Fibroblast of lung (primary cell): ENCODE measurements at places on chromosomes 2 and 18.

- no peak for DNase-seq
Observed at GRCh38 chr2:205964111-205964761, 121.7 kb downstream of the INO80D start.

DNA sequence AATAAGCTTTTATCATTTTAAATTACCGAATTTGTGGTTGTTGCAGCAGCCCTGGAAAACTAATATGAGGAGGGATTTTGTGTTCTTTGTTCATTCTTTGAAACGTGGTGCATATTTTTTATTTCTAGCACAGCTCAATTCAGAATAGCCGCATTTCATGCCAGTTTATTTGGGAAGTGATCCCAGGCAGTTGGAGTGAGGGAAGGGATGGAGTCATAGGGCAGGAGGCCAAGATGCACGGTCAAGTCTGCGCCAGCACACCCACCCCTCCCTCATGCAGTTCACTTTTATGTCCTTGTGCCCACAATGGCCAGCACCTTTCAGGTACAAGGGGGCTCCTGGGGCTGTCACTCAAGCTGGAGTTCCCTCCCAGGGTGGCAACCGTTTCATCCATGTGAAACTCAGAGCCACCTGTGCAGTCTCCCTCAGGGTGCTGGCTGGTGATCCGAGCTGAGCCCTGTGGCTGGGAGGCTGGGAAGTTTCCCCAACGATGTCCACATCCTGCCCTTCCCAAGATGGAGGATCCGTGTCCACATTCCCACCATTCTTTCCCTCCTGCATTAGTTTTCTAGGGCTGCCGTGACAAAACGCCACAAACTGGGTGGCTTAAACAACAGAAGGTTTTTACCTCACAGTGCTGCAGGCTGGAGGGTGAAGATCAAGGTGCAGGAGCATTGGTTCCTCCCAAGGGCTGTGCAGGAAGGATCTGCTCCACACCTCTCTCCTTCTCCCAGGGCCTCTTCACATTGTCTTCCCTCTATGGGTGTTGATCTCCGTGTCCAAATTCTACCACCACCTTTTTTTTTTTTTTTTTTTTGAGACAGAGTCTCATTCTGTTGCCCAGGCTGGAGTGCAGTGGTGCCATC is 68.5 kb upstream of the ITGA6 start:
- peak; percentile 22 for DNase-seq

GRCh38 chr2:168165985-168166901 is 81.2 kb downstream of the STK39 start:
- DNase-seq: no peak

GRCh38 chr2:214807653-214808052 is 1.8 kb downstream of the BARD1 start:
- peak; percentile 36 for DNase-seq

DNA sequence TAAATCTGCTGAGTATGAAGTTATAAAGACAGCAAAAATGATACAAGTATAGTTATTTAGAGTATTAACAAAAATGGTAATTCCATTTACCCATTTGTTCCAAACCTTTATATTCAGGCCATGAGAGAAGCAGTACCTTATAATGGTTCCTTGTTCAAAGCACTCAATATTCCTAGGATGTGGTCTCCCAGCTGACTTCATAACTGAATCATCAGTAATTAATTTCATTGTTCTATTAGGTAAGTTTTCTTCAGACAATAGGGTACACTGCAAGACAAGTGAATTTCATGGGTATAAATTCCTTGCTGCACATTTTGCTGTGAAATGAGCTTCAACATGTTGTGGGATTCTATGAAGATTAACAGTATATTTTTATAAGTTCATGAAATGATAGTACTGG is 550.8 kb upstream of the ZEB2 start:
- DNase-seq: no peak

- peak; percentile 69 for DNase-seq
Observed at GRCh38 chr2:152646775-152647174, 70.5 kb downstream of the PRPF40A start.

- peak; percentile 83 for DNase-seq
Observed at GRCh38 chr2:215635788-215636139, 199.9 kb upstream of the FN1 start.

GRCh38 chr2:172655091-172655837 is 80.4 kb upstream of the RAPGEF4 start:
- DNase-seq: peak; percentile 95

GRCh38 chr2:29808321-29808720 is 113.1 kb downstream of the ALK start:
- no peak for DNase-seq

GRCh38 chr2:145543155-145543554 is 1023.2 kb upstream of the ZEB2 start:
- no peak for DNase-seq

- DNase-seq: peak; percentile 62
Observed at GRCh38 chr18:75638776-75639471, 211.4 kb upstream of the SMIM21 start.

DNA sequence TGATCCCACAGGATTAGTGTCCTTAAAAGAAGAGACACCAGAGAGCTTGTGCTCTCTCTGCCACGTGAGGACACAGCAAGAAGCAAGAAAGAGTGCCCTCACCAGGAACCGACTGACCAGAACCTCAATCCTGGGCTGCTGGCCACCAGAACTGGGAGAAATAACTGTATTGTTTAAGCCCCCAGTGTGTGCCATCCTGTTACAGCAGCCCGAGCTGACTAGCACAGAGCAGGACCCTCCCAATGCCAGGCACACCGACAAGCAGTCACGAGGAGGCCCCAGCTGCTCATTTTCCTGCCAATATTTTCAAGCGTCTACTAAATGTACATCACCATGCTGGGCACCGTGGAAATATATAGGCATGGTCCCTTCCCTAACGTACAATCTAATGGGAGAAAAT is 17.1 kb downstream of the FAM178B start:
- no peak for DNase-seq

GRCh38 chr2:138474100-138474825 is 27.3 kb upstream of the SPOPL start:
- DNase-seq: no peak

DNA sequence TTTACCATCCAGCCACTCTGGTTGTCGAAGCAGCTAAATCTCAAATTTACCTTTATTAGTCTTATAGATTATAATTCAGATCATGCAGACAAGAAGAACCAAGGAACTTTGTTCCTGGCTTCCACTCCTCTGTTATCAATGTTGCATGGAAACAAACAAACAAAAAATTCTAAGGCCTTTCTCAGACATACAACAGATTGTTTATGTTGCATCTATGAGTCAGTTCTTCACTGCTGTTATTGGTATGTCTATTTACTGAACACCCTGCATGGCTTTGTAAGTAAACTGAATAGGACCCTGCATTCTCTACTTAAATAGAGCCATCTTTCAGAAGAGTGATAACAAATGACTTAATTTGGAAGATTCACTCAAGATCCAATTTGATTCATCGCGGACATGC is 1.6 kb upstream of the ANKRD44 start:
- no peak for DNase-seq

DNA sequence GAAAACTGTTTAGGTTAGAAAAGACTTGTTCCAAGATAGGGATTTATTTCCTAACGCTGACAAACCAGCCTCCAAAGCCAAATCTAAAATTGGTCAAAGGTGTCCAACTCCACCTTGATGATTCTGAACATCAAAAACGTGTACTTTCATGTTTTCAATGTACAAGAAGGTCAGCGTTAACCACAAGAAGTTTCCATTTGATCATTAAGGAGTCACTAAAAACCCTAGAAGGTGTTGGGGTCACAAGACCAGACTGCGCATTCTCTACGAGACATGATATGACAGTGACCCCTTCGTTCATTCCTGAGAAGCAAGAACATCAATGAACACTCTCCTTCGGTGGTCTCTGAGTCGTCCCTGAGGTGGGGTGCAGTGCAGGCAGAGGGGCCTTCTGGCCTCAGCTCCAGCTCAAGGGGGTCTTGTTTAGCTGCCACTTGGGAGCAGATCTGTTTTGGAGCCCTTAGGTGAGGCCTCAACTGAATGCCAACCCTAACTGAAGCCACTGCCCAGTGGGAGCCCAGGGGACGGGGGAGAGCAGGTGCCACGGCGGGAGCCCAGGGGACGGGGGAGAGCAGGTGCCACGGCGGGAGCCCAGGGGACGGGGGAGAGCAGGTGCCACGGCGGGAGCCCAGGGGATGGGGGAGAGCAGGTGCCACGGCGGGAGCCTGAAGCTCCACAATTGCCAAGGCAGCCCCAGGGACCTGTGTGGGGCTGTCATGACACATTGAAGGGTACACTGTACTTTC is 55.2 kb downstream of the PARD6G start:
- DNase-seq: no peak

- peak; percentile 75 for DNase-seq
Observed at GRCh38 chr2:179850188-179850587, 11.2 kb downstream of the ZNF385B start.

- DNase-seq: no peak
Observed at GRCh38 chr2:211957799-211958198, 580.8 kb downstream of the ERBB4 start.

GRCh38 chr18:47100212-47100831 is 50.0 kb downstream of the HDHD2 start:
- peak; percentile 62 for DNase-seq

DNA sequence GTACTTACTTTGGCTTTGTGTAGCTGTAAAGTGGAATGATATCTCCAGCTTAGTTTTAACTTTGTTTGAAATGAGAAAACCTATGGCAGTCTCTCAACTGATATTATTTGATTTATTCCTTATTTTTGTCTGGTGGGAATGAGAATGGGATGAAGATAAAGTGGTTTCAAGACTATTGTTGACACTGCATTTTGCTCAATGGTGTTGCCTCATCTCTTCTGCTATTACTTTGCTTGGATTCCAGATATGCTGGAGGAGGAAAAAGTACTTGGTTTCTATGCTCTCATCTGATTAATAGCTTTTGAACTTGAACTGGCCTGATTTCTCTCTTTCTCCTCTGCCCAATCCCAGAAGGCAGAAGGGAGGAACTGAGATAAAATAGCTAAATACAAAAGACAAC is 198.2 kb downstream of the CTNNA2 start:
- DNase-seq: no peak

- DNase-seq: no peak
Observed at GRCh38 chr2:126839796-126840195, 58.9 kb upstream of the TEX51 start.

DNA sequence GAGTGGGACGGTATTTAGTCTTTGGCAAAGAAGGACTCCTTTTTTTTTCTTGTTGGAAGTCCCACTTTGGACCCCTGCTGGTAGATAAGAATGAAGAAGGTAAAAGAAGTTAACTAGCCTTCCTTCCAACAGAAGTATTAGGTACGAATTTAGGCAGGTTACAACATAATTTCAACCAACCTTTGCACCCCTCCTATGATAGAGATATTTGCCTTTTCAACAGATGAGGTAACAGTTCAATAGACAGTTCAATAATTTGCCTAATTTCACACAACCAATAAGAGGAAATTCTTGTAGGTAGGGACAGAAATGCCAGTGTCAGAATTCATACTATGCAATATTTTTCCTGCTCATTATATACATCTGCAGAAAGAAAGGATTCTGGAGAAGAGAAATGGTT is 100.8 kb downstream of the CCDC141 start:
- no peak for DNase-seq

DNA sequence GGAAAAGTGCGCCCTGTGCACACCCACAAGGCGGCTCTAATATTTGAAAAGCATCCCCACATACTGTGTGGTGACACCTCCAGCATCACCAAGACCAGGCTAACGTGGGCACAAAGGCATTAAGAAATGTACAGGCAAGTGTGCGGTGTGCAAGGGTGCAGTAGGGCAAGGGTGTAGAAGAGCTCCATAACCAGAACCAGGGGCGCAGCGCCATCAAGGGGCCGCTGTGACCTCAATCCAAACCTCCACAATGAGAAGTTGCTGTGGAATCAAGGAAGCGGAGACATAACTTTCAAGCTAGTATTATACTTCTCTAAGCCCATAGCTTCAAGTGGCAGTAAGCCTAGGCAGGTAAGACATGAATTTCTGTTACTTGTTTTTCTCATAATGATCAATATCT is 13.0 kb downstream of the L3MBTL4 start:
- DNase-seq: no peak

GRCh38 chr2:45859682-45860081 is 208.2 kb downstream of the PRKCE start:
- DNase-seq: no peak

DNA sequence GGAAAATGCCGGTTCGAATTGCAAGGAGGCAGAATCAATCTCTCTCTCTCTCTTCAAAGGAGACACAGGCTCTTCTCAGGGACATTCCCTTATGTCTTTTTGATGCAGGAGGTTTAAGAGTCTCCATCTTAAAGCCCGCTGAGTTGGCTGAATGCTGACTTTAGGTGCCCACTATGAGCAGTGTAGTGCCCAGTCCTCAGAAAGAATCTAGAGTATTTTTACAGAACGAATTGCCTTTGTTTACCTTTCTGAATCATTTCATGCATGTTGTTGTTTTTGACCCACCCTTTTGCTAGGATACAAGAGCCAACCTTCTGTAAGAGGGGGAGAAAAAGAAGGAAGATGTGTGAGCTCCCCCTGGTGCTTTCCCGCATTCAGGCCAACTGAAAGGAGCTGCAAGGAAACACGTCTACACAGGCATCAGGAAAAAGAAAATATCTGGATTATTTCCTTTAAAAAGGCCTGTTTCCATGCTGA is 193.5 kb upstream of the TCF4 start:
- peak; percentile 83 for DNase-seq

DNA sequence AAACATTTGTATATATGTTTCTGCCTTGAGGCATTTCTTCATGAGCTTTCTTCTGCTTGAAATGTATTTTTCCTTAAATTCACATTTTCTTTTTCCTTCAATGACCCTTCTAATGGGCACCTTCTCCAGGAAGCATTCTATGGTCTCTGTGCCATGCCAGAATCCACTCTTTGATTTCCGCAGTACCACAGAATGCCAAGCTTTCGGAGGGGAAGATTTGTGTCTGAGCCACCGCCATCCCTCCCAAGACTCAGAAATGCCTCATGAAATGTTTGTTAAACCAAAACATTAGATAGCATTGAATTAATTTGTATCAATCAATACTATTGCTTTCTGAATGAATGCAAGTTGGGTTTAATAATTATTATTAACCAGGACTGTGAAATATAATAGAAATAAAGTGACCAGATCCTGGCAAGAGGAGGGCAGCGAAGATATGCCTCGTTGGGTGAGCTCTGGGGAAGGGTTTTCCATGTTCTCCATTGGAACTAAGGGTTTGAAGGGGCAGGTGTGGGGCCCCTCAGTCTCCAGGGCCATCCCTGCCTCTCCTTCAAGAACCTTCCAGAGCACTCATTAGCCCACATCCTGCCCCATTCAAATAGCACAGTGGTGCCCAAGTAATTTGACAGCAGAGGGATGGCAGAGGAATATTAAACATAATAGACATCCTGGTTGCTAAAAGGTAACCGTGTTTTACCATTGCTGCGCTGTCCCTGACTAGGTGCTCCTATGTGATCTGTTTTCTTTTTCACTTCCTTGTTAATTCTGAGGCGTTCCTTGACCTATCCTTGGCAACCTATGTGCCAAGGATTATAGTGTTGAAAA is 189.6 kb downstream of the MYCN start:
- DNase-seq: no peak
